ENCODE measurements at places on chromosomes 5 and 9. TPM values are rescaled to one million over a fixed set of nuclear protein-coding genes. Genes with fewer than 3 reads are reported as not detected.

ARHGAP26 gene
- 7.0 TPM for total RNA-seq

FBXO38 gene
- 26.1 TPM for total RNA-seq

PCDHGA12 gene
- total RNA-seq, result 1.9 TPM

CYSRT1 gene
- 0.17 TPM for total RNA-seq

ADAMTS19 gene
- 0.72 TPM for total RNA-seq

GRHPR gene
- total RNA-seq, result 136 TPM

FOXD4 gene
- 0.07 TPM for total RNA-seq

CCL28 gene
- total RNA-seq, result 6.2 TPM

SLC6A19 gene
- not detected for total RNA-seq

CKMT2 gene
- not detected for total RNA-seq

PLAC8L1 gene
- not detected for total RNA-seq

DOCK8 gene
- total RNA-seq, result 0.51 TPM

Measured in epithelial cell of proximal tubule (primary cell).